SHP77 treated with DMSO at 0.1 percent for 48 hours (cell line): ENCODE measurements at places on chromosomes 6 and 20.

GRCh38 chr20:31770243-31770642, 31.2 kb downstream of the TPX2 start:
- DNase-seq, result no peak

GRCh38 chr6:46921731-46922130, at the start of gene ADGRF5:
Gene ADGRF5, minus strand, starts transcription at chr6:46921938. Its CDS starts 15,176 bp downstream, at chr6:46906762.
- DNase-seq, result no peak

GRCh38 chr6:36484736-36485135, 41.9 kb downstream of the KCTD20 start:
- no peak for DNase-seq

GRCh38 chr20:48824830-48825565, 2.8 kb downstream of the PREX1 start:
- DNase-seq, result no peak

- no peak for DNase-seq
These were observed 24.4 kb upstream of the ARID1B start for GRCh38 chr6:156752666-156753301.

GRCh38 chr6:3885262-3886036, 36.3 kb downstream of the FAM50B start:
- DNase-seq, result no peak

DNA sequence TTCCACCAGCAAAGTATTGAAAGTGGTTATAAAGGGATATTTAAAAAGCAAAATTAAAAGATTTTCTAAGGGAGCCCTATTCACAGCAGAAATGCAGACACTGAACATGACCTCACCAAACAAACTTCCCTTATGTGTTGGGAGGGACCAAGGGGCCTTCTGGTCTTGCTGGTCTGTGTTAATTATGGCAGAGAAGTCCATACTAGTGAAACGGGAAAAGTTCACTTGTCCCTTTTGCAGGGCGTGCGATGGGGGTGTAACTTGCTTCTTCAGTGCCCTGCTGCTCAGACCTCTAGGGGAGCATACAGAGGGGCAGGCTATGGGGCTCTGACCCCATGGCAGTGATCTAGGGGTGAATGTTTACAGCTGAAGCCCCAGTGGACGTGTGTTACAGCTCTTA, 53.0 kb upstream of the ZNF337 start:
- DNase-seq, result peak; percentile 23

- DNase-seq, result no peak
These were observed 21.5 kb upstream of the MRPS18A start for GRCh38 chr6:43708860-43709653.

DNA sequence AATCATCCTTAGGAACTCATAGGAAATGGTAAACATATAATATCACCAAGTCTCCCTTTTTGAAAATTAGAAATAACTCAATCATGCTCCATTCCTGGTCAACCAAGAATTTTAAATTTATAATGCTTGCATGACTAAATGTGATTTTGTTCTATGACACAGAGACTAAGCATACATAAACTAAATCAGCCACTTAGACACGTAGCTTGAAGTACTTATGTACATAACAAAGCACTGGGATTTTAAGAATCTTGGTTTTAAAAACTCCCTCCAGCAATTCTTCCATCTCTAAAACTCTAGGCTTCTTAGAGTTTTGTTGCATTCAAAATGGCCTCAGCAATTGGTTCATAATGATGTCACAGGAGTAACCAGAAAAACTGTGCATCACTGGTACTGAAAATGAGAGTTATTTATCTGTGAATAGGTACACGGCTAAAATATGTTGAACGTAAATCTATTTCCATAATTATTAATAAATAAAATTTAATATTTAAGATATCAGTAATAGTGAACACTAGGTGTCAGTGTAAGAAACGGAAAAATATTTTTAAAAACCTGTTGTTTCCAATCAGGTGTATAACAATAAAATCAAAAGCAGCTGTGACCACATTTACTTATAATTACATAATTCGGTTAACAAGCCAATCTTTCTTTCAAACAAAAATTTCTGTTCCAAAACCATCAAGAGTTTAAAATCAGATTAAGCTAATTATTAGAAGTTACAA, 241.6 kb upstream of the RUNX2 start:
- no peak for DNase-seq

DNA sequence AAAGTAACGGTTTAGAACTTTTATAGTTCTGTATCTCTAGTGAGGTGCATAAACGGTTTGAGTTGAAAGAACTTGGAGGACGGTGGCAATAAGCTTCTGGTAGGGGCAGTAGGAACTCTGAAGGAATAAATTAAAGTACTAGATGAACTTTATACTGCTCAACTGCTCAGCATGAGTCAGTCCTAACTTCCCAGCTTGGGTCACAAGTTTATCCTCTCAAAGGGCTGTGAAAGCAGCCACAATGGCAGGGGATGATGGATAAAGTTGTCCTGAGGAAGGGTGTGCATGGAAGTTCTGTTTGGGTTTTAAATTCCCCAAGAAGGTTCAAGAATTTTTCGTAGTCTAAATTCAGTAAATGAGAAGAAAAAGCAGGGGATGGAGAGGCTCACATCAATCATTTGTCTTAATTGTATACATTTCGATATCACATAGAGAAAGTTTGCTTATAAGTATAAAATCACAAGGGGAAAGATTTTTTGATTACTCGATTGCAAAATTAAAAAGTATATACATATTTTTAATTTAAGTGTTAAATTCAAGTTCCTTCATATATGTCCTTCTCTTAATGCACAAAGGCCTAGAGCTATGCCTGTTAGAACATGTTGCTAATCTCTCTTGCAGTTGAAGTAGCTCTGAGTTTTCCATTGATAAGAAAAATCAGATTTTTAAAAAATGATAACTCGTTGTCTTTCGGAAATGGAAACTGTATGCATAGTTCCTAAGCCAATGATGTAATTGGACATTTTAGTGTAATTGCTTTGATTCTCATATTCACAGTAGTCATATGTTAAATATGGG, 55.3 kb upstream of the JAG1 start:
- no peak for DNase-seq

GRCh38 chr20:48827855-48828733, at the start of gene PREX1:
Gene PREX1, minus strand, starts transcription at chr20:48827999. Its CDS starts 139 bp downstream, at chr20:48827860.
- no peak for DNase-seq

- no peak for DNase-seq
These were observed 63.7 kb downstream of the HIVEP2 start for GRCh38 chr6:142881290-142881689.

DNA sequence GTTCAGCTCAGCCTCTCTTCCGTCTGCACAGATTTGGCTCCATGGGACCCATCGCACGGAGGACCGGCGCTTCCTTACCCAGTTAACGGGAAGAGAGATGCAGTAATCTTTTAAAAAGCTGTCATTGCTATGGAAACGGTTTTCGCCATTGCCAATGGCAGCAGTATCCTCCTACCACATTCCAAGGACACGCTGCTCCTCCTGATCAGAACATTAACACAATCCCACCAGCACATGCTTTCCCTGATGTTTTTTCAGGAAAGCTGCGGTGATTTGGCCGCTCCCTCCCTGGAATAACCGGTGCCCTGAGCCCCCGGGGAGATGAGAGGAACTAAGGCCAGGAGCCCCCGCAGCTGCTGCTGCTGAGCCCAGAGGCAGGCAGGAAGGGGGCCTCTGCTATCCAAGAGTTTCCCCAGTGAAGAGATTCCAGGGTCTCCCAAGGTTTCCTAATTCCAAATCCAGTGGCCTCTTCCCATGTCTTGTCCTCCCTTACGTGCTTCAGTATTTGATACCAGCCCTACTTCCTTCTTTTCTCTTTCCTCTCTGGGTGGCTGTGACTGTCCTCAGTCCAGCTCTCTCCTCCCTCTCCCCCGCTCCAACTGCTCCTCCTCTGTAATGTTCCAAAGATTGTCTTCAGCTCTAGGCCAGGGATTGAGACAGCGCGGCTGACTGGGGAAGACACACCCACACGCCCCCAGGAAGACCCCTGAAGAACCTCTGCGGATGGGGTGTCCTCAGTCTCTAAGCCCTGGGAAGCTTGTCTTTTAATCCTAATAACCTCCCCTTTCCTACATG, 2.6 kb downstream of the BNIP5 start:
- DNase-seq, result no peak

DNA sequence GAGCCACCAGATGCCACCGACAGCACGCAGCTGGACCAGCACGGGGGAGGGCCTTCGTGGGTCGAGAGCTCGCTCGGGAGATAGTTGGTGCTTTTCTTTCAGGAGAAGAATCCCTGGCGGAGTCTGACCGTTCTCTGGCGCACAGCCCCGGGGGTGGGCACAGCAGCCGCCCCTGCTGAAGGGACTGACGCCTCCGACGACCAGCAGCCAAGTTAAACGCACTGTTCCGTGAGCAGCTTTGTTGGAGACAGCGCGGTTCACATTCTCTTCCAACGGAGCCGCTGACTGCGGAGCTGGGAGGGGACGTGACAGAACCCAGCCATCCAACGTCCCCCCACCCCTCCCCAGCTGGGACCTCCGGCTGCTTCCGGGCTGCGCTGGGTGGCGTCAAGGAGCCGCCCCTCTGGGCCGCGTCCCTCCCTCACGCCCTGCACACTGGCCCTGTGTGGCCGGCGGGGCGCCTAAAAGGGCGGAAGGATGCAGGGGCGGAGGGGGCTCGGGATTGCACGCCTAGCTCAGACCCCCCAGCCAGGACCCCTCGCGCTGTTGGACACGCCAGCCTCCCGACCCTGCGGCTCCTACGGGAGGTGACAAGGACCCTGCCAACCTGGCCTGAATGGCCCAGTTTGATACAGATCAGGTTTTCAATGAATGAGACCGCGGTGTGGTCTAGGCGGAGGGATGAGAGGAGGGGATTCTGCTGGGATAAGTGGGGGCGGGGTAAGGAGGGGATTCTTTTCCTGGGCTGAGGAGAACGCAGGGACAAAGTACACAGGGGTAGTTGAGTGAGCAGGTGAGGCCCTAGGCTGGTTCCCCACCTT, 36.4 kb upstream of the KHDC1 start:
- DNase-seq, result no peak

DNA sequence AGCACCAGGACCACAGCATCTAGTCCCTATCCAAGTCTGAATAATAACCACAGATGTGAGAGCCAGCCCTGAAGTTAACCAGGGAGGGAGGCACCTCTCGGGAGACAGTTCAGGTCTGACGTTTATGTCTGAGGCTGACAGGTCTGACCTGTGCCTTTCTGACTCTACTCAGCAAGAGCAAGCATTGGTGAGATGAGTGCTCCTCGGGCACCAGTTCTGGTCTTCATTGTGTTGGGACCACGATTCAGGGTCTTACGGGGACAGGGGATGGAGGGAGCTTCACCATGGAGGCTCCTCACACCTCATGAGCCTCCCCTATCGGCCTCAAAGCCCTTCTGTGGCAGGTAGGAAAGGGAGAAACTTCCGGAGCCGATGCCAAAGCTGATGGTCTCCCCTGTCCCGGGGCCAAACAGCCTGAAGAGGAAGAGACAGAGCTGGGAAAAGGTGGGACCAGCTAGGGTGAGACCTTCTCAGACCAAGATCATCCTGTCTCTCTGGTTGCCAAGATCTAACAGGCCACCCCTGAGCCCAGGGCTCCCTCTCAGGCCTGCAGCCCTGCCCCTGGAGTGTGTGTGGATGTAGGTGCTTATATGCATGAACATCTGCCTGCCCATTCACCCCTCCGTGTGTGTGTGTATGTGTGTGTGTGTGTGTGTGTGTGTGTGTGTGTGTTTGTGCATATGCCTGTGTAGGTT, 170.5 kb downstream of the VEGFA start:
- DNase-seq, result no peak

DNA sequence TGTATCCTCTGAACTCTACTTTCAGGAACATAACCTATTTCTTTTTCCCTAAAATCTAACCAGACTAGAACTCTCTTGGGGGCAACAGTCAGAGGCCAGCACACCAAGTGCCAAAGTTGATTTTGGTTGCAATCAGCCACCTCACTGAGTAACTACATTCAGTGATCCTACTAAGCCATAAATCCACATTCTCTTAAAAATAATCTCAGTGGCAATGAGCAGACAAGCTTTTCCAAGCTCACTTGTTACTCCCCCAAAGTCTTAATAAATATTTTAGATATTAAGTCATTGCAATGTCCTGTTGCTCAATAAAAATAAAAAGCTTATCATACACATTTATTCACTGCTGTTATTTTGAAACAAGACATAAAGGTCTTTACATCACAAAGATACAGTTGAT, 9.8 kb downstream of the RGS17 start:
- DNase-seq, result no peak

DNA sequence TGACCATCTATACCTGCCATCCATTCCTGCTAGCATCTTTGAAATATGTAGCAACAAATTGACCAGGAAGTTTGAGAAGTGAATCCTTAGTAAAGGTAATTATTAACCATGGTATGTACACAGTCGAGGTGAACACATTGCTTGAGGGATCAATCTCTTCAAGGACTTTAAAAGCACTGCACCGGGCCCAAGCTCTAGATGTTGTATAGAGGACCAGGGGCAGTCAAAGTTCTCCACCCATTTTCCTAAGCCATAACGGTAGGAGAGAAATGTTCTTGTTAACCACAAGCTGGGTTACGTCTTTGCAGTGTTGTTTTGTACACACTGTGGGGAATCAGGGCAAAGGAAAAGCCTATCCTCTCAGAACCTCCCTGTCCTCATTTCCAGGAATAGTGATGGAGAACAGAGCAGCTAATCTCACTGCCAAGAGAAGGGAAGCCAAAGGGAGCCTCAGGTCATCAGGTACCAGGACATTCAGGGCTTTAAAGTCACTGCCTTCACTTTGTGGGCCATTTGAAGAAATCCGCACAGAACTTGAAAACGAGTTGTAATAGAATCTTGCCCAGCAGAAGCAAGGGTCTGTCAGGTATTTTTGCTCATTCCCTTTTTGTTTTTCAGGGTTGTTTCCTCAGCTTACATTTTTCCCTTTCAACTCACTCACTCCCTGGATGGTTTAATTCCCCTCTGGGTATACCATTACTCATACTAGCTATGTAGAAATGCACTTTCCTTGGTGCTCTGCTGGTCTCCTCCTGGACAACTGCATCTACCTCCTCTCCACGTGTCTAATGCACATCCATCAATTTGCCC, 5.3 kb upstream of the PM20D2 start:
- DNase-seq, result no peak

DNA sequence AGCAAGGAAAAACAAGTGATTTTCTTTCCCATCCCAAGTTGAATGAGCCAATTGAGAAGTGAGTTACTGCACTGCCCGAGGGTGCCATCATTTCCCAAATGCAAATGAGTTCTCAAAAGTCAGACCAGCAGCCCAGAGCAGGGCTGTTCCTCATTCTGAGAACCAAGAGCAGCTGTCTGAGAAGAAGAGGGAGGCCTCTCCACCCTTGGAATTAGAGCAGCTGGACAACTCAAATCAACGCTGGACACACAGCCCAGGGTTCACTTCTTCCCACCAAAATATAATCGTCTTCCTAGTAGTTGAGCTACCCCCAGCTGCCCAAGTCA, 4.6 kb upstream of the PREX1 start:
- DNase-seq, result no peak

DNA sequence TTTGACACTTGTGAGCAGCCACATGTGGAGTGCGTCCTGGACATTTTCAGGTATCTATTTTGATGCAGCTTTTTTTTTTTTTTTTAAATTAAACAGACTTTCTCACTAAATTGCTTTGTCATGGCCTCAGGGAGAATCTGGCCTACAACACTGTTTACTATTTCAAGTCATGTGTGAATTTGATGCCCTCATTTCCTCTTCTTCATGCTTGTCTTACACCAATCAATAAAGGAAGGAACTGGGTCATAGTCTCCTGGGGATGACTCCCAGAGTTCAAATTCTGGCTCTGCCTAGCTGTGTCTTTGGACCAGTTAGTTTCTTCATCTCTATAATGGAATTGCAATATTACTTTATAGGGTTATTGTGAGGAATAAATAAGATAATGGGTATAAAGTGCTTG, 554.1 kb downstream of the PRKN start:
- DNase-seq, result no peak
